ENCODE measurements at places on chromosomes 13 and 19. TPM values are rescaled to one million over a fixed set of nuclear protein-coding genes. Genes with fewer than 3 reads are reported as not detected.

Gene RAB11B
- total RNA-seq: 123 TPM

- DNase-seq: no peak
These were observed 195.5 kb downstream of the RGCC start for GRCh38 chr13:41652735-41653361.

Gene IGLON5
- 18.0 TPM for total RNA-seq

Gene PLVAP
- total RNA-seq: not detected

Gene MLNR
- not detected for total RNA-seq

Gene ISYNA1
- total RNA-seq: 303 TPM

DNA sequence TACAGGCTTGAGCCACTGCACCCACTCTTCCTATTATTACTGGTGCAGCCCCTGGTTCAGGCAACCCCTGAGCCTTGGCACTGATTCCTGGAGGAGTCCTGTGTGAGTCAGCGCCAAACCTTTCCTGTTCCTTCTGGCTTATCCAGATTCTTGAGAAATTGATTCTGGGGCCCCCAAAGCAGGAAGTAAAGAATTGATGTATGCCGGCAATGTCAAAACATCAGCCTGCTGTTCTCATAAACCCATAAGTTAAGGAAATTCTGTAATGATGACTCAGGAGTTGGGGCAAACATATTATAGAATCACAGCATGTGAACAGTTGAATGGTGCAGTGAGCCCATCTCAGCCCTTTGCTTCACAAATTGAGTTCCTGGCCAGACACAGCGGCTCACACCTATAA lies 1.4 kb upstream of the OR7G3 start:
- no peak for DNase-seq

DNA sequence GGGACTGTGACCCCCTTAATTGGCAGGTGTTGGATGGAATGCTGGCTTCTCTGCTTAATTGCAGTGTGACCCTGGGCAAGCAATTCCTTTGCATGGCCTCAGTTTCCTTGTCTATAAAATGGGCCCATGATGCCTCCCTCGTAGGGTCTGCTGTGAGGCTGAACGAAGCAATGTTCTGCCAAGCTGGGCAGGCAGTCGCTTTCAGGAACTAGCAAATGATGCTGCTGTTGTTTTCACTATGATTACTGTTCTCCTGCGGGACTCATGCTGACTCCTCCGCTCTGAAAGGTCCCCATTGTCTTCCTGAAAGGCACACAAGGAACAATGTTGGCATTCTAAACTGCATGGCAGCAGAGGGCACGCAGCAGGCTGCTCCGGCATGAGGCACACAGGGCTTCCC lies 6.8 kb downstream of the BICRA start:
- no peak for DNase-seq

DNA sequence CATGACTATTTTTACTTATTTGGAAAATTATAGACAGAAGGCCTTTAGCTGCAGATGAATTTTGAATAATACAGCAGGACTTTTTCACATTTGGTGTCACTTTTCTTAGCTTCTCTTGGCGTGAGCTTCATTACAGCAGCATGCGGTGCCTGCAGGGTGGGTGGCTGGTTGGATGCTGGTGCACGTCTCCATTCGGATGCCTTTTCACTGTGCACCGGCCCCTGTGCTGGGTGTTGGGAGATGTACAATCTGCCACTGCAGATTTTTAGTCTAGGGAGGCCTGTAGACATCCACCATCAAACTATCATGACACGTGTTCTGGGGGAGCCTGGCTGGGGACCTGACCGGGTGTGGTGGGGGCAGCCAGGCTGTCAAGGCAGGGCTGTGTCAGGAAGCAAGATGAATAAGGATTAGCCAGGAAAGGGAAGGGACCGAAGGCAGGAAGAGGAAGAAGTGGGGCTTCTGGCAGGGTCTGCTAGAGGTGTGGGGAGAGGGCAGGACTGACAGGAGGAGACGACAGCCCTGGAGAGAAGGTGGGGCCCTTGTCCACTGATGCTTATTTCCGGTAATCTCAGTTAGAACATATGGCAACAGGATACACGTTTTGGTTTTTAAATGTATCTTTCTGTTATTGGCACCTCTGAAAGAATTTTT lies 88.8 kb downstream of the ARHGEF7 start:
- no peak for DNase-seq

- DNase-seq: no peak
These were observed 240.0 kb downstream of the ENOX1 start for GRCh38 chr13:43546816-43547215.

DNA sequence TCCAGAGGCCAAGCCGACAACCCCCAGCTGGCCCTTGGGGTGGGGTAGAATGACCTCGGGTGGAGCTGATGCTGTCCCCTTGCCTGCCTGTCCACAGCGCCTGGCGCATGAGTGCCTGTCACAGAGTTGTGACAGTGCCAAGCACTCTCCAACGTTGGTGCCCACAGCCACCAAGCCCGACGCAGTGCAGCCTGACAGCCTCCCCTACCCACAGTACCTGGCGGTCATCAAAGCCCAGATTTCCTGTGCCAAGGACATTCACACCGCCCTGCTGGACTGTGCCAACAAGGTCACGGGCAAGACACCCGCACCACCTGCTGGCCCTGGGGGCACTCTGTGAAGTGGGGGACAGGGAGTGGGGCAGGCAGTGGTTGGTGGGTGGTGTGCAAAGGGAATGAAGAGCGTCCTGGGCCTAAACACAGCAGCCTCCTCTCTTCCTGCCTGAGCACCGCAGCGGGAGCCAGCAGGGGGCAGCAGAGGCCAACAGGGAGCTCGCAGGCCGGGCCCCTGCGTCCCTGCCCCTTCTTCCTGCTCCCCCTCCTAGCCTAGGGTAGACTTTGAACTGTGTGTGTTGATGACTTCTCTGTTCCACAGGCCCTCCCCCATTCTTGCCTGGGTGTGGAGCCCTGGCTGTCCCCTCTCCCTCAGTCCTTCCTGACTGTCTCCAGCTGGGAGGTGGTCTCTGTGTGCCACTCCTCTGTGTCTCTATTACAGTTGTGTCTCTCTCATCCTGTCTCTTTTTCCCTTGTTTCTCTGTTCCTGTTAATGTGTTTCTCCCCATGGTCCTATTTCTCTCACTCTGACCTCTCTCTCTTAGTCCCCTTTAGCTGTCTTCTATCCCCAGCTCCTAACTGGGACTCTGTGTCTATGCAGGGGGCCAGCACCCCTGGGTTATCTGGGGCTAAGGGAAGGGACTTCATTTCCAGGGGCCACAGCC lies 6.5 kb downstream of the MED29 start:
- peak; percentile 90 for DNase-seq

- no peak for DNase-seq
These were observed 2.1 kb downstream of the EDNRB start for GRCh38 chr13:77916488-77916887.

DNA sequence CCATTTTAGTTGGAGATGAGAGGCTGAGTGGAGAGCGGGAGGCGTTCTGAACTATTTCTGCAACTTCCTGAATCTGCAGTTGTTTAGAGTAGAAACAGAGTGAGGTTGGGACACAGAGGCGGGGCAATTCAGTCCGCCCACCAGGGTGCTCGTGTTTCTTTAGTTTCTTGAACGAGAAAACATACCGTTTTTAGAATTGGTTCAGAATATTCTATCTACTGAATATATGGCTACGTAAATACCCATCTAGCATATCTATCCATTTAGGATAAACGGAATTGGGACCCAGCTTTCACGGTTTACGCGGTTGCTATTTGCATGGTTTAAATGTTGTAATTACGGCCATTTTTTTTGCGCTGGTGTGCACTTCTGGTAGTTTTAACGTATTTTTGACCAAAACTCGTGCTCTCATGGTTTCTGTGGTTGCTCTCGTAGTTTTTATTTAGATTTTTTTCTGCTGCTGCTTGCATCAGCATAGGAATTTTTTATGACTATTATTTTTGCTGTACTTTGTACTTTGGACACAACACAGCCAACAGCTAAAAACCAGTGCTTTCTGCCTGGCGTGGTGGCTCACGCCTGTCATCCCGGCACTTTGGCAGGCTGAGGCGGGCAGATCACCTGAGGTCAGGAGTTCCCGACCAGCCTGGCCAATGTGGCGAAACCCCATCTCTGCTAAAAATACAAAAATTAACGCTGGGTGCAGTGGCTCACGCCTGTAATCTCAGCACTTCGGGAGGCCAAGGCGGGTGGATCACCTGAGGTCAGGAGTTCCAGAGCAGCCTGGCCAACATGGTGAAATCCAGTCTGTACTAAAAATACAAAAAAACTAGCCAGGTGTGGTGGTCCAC lies 32.7 kb downstream of the TIMM13 start:
- DNase-seq: no peak

DNA sequence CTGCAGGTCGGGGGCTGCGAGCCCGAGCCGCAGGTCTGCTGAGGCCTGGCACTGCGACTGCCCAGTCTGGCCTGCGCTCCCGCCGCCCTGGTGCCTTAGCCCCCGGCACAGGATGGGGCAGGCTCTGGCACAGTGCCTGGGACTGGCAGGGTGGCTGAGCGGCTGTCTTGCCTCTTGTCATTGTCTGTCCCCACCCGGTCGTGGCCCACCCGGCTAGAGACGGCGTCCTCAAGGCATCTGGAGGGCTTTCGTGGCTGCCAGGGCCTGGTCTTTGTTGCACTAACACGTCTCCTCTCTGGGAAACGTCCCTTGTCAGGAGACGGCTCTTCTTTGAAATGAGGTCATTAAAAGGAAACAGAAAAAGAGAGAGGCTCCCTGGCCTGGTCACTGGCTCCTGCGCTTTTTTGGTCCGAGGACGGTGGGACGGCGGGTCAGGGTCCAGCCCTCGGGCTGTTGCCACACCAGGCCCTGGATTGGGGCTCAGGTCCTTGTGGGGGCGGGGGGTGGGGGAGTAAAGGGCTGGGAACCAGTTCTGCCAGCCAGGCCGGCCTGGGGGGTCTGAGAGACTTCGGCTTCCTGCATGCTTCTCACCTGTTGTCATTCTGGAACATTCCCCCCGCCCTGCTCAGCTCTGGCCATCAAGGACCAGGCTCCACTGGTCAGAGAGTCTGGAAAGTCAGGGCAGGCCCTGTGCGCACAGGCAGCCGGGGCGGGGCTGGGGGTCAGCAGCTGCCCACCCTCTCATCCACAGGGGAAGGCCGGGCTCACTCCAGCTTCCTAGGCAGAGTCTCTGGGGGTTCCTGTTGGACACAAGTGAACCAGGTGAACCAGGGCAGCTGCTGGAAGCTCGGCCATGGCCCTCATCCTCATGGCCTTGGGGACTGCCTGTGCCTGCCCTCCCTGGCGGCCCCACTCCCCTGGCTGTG lies 6.2 kb upstream of the ZNF554 start:
- DNase-seq: no peak

Gene PSG2
- not detected for total RNA-seq

- DNase-seq: no peak
These were observed 1.4 kb upstream of the SAMD1 start for GRCh38 chr19:14091813-14092462.

DNA sequence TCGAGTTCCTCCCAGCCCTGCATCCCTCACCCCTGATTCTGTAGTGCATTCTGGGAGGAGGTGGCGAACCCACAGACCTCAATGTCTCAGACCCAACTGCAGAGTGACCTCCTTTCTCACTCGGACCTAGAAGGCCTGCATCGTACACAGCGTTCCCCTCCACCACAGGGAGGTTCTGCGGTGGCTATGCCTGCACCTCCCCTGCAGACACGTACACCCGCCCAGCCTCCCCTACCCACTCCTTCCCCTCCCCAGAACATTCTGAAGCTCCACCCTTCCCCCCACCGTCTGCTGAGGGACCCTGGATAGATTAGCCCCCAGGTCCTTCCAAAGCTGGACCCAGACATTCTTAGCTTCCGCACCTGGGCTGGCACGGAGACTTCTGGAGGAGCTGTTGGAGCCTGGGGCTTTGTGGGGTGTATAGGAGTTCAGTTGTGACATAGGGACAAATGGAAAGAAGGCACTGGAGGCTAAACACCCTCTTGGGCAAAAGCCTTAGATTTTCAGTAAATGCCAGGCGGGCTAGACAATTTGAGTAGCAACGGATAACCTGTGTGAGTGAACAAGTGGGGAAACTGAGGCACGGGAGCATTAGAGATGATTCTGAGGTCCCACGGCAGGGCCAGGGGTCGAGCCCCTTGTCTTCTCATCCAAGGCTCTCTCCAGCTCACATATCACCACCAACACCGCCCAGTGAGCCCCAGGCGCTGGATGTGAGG lies 420 bp upstream of the FSD1 start:
- DNase-seq: no peak

- no peak for DNase-seq
These were observed 28.0 kb downstream of the SPRY2 start for GRCh38 chr13:80312967-80313366.

DNA sequence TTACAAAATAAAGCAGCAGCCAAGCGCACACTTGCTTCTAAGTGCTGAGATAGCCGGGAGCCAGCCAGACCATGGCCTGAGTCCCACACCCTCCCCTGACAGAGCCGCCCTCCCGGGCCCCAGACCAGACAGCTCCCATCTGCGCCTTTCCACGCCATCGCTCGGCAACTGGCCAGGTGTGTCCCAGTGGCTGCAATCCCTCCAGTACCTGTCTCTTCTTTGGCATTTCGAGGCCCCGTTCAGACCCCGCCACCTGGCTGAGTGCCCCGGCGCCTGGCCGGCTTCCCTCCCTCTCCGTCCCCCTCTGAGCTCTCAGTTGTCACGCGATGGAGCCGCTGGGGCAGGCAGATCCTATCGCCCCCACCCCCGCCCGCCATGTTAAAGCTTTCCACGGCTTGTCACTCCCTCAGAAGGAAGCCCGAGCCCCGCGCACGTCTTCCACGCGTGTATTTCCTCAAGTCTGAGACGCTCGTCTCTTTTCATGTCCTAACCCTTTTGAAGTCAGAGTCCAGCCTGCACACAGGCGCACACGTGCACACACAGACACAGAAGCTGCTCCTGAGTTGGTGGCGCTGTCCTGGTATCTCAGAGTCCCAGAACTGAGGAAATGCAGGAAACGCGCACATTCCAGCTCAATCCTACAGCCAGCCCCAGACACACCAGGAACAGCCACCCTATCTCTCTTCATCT lies 7.9 kb downstream of the MLLT1 start:
- DNase-seq: no peak

Gene SIGLEC11
- 0.27 TPM for total RNA-seq

GRCh38 chr13:22937953-22938352 lies 242.8 kb upstream of the SGCG start:
- no peak for DNase-seq

DNA sequence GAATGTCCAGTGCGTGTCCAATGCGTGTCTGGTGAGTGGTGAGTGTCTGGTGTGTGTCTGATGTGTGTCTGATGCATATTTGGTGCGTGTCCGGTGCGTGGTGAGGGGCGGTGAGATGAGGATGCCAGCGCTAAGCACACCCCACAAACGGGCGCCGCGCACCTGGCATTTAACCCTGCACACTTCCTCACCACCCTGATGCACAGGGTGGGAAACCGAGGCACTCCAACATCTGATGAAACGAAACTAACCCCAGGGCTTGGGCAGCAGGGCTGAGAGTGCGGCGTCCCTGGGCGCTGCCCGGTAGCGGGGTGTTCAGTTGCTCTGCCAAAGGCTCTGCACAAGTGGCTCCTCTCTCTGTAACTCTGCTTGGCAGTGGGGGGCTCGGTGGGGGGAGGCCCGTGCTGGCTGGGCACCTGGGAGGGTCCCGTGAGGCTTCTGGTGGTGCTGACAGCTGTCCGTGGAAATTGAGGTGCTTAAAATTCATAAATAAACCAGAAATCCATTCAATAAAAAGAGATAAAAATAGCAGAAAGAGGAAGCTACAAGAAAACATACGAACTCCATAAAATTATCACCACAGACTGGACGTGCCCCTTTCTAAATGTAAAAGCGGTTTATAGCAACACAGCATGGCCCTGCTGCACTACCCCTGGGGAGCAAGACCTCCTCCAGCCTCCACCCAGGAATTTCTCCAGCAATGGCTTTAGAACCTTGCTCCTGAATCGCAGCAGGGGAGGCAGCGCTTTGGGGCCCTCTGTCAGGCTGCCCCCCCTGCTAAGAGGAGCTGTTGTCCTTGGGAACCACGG lies 76.0 kb downstream of the RASA3 start:
- no peak for DNase-seq

GRCh38 chr13:31119966-31120700 lies 41.6 kb downstream of the HSPH1 start:
- DNase-seq: no peak

Gene FUT3
- 16.3 TPM for total RNA-seq
